Muscle of leg (tissue), 16 donors: ENCODE measurements at places on chromosomes 5 and 9. TPM values are rescaled to one million over a fixed set of nuclear protein-coding genes. Genes with fewer than 3 reads are reported as not detected.

DNA sequence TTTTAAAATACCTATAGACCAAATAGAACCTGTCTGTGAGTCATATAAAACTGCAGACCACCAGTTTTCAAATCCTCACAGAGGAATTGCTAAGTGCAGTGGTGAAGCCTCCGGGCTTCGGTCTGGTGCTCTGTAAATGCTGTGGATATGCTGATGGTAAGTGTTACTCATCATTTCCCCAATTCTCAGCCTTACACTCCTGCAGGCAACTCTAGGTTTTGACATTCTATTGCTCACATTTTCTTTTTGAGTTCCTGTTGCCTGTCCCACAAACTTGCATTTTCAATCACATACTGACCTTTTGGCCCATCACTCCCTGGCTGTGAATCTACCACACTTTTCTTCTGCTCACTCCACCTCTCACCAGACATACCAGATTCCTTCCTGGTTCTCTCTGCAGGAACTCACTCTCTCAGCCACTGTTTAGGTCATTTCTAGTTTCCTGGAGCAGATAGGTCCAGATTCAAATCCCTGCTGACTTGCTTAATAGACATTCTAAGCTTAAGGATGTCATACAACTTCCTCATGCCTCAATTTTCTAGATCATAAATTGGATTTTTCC lies 192.9 kb downstream of the RAB3C start:
- H3K27ac ChIP-seq: no peak overlapping the region
- no peaks in the 10 kb centered on the region for H3K27me3 ChIP-seq
- no peak overlapping the region for H3K4me3 ChIP-seq
- H3K36me3 ChIP-seq: no peaks in the 10 kb centered on the region

DNA sequence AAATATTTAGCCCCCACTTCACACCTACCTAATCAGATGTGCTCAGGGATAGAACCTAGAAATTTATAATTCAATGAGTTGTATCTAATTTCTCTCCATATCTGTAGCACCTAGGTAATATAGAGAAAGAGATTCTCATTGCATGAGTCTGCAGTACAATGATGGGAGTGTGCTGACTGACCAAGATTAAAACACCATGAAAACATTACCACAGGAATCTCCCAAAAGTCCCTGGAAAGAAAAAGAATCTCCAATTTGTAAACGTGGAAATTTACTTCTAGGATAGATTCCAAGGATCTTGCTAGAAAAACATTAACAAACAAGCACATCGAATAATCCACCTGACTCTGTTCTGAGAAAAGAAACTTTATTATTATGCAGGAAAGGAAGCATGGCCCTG lies 45.0 kb upstream of the DMRTA1 start:
- no peak overlapping the region for H3K4me3 ChIP-seq
- no peak for DNase-seq
- no peak overlapping the region for H3K27ac ChIP-seq
- no peaks in the 10 kb centered on the region for H3K36me3 ChIP-seq
- no peaks in the 10 kb centered on the region for H3K4me1 ChIP-seq
- H3K27me3 ChIP-seq: no peaks in the 10 kb centered on the region

CYLC2 gene
- not detected for total RNA-seq

TAF1L gene
- under 0.01 TPM for total RNA-seq

- no peaks in the 10 kb centered on the region for H3K36me3 ChIP-seq
- no peak overlapping the region for H3K4me3 ChIP-seq
- H3K27me3 ChIP-seq: peaks cover 2% of the 10 kb centered on the region
- H3K4me1 ChIP-seq: no peaks in the 10 kb centered on the region
- DNase-seq: peak; percentile 46
Observed at GRCh38 chr5:2093859-2094615, 211.3 kb upstream of the IRX4 start.

TMEFF1 gene
- 2.7 TPM for total RNA-seq

- H3K36me3 ChIP-seq: no peaks in the 10 kb centered on the region
- no peaks in the 10 kb centered on the region for H3K4me1 ChIP-seq
- no peak overlapping the region for H3K4me3 ChIP-seq
- peak; percentile 55 for DNase-seq
- no peak overlapping the region for H3K27ac ChIP-seq
- H3K27me3 ChIP-seq: no peaks in the 10 kb centered on the region
Observed at GRCh38 chr9:21688108-21689102, 114.0 kb upstream of the MTAP start.

CCDC180 gene
- 7.4 TPM for total RNA-seq

DNA sequence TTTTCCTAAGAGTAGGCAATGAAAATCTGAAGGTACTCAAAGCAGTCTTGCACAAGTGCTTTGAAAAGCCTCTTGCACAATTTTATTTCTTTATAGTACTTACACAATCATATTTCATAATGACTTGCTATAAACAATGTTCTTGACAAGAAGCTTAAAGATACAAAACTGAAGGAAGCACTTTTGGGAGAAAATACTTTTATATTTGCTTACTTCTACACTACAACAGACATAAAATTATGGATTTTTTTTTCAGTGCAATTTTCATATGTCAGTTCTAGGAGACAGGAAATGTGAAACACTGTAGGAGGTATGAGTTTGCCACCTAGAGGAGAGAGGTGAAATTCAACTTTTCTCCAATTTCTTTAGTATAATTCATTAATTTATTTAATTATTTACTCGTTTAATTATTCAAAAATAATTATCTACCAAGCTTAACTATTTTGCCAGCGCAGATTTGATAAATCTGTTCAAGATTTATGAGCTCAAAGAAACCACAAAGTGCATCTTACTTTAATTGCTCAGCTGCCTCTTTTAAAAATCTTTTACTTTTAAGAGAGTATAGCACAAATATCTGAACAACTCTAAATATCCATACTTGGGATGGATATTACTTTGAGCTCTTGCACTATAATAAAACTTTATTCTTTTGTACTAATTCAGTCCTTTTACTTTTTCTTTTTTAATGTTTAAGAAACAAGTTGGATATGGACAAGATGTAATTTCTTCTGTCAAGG lies 29.0 kb upstream of the CDKN2B start:
- no peak overlapping the region for H3K27ac ChIP-seq
- H3K4me1 ChIP-seq: no peaks in the 10 kb centered on the region
- no peaks in the 10 kb centered on the region for H3K27me3 ChIP-seq
- no peak overlapping the region for H3K4me3 ChIP-seq
- H3K36me3 ChIP-seq: no peaks in the 10 kb centered on the region

LURAP1L gene
- 7.7 TPM for total RNA-seq

GRCh38 chr5:67475489-67475888 lies 278.9 kb upstream of the CD180 start:
- no peak overlapping the region for H3K27ac ChIP-seq
- no peaks in the 10 kb centered on the region for H3K36me3 ChIP-seq
- no peak for DNase-seq
- H3K4me3 ChIP-seq: no peak overlapping the region

DNA sequence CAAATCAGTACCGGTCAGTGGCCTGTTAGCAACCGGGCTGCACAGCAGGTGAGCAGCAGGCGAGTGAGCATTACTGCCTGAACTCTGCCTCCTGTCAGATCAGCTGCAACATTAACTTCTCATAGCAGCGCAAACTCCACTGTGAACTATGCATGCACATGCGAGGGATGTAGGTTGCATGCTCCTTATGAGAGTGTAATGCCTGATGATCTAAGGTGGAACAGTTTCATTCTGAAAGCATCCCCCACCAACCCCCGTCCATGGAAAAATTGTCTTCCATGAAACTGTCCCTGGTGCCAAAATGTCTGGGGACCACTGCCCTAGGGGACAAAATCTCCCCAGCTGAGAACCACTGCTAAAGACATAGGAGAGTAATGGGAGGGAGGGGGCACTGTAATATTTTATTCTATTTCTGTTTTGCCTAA lies 51.1 kb downstream of the P4HA2 start:
- H3K36me3 ChIP-seq: no peaks in the 10 kb centered on the region
- H3K27ac ChIP-seq: no peak overlapping the region

DNA sequence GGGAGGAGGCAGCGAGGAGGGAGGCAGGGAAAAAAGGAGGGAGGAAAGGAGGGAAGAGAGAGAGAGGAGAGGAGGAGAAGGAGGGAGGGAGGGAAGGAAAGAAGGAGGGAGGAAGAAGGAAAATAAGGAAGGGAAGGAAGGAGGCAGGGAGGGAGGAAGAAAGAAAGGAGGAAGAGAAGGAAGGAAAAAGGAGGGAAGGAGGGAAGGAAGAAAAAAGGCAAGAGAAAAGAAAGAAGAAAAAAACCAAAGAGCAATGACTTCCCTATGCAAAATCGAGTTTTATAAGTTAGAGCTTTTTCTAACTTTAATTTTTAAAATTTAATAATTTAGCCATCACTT lies 413 bp upstream of the GFI1B start:
- no peak overlapping the region for H3K27ac ChIP-seq
- peaks cover 2% of the 10 kb centered on the region for H3K4me1 ChIP-seq
- no peaks in the 10 kb centered on the region for H3K36me3 ChIP-seq
- no peak for DNase-seq
- peaks cover 43% of the 10 kb centered on the region for H3K27me3 ChIP-seq
- no peak overlapping the region for H3K4me3 ChIP-seq

DNA sequence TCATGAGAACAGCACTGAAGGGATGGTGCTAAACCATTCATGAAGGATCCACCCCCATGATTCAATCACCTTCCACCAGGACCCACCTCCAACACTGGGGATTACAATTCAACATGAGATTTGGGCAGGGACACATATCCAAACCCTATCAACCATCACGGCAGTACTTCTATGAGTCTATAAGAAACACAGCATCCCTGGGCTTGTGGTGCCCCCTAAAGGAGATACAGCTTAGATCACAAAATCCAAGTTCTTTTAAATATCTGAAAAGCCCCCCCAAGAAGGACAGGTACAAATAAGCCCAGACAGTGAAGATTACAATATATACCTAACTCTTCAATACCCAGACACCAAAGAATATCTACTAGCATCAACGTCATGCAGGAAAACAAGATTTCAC lies 233.7 kb upstream of the ADRA1B start:
- no peaks in the 10 kb centered on the region for H3K27me3 ChIP-seq
- H3K36me3 ChIP-seq: no peaks in the 10 kb centered on the region
- no peak overlapping the region for H3K27ac ChIP-seq
- H3K4me1 ChIP-seq: no peaks in the 10 kb centered on the region
- no peak overlapping the region for H3K4me3 ChIP-seq

DNA sequence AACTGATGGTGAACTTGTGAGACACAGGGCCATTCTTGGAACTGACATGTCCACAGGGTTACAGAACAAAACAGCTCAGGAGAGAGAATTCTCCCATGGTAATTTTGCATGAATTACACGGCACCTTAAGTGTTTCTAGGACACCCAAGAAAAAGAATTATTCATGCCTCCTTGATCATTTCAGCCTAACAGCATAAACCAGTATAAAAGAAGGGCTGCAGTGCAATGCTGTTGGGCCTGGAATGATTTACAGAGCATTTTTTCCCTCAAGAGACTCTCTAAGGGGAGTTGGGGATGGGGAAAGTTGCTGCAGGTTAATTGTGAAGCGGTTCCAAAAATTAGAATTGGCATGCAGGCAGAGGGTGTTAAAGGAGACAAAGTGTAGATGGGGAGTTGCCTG lies 136.4 kb upstream of the FBXL7 start:
- H3K4me3 ChIP-seq: no peak overlapping the region
- H3K27ac ChIP-seq: no peak overlapping the region
- peaks cover 9% of the 10 kb centered on the region for H3K4me1 ChIP-seq
- DNase-seq: no peak

DNM1 gene
- 18.5 TPM for total RNA-seq

FRMD3 gene
- total RNA-seq: 34.1 TPM

DNA sequence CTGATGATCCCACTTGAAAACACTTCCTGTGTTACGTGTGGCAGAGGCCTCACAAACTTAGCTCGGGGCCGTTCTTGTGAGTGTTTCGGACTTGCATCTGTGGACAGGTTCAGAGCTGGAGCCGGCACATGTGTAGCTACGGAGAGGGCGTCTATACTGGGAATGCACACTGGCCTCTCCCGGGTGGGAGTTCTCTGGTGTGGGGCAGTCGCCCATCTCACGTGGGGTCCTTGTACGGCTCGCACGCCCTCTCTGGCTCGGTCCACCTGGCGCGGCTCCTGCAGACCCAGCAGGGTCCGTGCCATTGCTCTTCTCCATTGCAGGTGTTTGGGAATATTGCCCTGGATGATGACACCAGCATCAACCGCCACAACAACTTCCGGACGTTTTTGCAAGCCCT lies 197.9 kb downstream of the CACNA1B start:
- H3K27me3 ChIP-seq: no peaks in the 10 kb centered on the region
- H3K36me3 ChIP-seq: no peaks in the 10 kb centered on the region
- H3K27ac ChIP-seq: no peak overlapping the region
- H3K4me1 ChIP-seq: no peaks in the 10 kb centered on the region

PDE6A gene
- not detected for total RNA-seq

LMX1B gene
- 1.0 TPM for total RNA-seq

TCERG1 gene
- 46.8 TPM for total RNA-seq

DNA sequence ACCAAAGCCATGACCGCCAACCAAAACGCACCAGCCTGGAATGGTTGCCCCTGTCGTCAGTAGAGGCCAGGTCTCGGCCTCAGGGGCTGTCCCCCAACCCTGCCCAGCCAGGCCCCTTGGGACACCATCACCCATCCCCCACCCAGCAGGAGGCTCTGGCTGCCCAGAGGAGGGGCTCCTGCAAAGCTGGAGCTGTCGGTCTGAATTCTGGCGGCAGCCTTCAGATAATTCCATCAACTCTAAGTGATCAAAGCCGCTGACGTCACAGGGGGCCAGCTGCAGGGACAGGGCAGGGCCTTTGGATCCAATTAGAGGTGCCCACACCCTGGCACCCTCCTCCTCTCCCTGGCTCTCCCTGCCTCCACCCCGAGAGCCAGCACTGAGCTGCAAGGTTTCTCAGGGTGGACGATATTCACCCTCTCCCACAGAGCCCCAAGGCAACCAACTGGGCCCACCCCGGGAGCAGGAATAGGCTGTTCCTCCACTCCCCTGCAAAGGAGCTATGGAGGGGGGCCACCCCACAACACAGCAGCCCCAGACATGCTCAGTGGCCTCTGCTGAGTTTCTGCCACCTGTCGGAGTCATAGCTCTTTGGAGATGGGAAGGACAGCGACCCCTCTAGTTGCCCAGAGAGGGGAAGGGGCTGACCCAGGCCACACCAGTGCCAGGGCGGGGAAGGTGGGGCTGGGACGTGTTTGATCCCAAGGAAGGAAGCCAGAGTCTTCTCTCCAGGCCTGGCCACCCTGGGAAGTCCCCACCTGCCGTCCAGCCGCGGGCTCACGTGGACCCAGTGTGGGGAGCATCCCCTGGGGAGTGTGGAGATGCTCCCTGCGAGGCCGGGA lies 78.4 kb downstream of the NTNG2 start:
- peak; percentile 24 for DNase-seq
- no peak overlapping the region for H3K27ac ChIP-seq
- H3K27me3 ChIP-seq: peaks cover 77% of the 10 kb centered on the region

DNA sequence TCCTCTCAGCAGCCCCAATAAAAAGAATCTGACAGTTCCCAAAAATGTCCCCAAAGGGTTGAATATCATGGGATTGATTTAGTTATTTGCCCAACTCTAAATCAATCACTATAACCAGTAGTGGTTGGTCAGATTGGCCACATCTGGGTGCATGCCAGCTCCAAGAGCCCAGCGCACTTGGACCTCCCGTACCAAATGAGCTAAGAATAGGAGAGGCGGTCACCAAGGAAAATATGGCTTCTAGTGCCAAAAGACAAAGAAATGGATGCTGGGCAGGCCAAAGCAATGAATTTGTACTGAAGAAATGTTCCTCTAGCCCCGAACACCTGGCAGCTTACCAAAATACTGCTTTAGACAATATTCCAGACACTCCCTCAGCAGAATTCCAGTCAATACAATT lies 80.3 kb downstream of the RCL1 start:
- H3K4me3 ChIP-seq: no peak overlapping the region
- DNase-seq: no peak
- no peaks in the 10 kb centered on the region for H3K27me3 ChIP-seq
- no peak overlapping the region for H3K27ac ChIP-seq
- no peaks in the 10 kb centered on the region for H3K4me1 ChIP-seq
- no peaks in the 10 kb centered on the region for H3K36me3 ChIP-seq

- no peak overlapping the region for H3K27ac ChIP-seq
- peak; percentile 46 for DNase-seq
- H3K36me3 ChIP-seq: peaks cover 3% of the 10 kb centered on the region
- no peaks in the 10 kb centered on the region for H3K4me1 ChIP-seq
Observed at GRCh38 chr5:9268226-9268625, 277.6 kb downstream of the SEMA5A start.

ASS1 gene
- total RNA-seq: 59.9 TPM

TMEM174 gene
- total RNA-seq: not detected
